CD4-positive, alpha-beta memory T cell (primary cell): ENCODE measurements at places on chromosomes 5 and 9. TPM values are rescaled to one million over a fixed set of nuclear protein-coding genes. Genes with fewer than 3 reads are reported as not detected.

- no peak overlapping the region for H3K4me3 ChIP-seq
- no peak overlapping the region for H3K27ac ChIP-seq
- DNase-seq: no peak
- H3K4me1 ChIP-seq: no peaks in the 10 kb centered on the region
- no peaks in the 10 kb centered on the region for H3K36me3 ChIP-seq
Observed at GRCh38 chr5:105745111-105745510, 1925.6 kb downstream of the EFNA5 start.

DNA sequence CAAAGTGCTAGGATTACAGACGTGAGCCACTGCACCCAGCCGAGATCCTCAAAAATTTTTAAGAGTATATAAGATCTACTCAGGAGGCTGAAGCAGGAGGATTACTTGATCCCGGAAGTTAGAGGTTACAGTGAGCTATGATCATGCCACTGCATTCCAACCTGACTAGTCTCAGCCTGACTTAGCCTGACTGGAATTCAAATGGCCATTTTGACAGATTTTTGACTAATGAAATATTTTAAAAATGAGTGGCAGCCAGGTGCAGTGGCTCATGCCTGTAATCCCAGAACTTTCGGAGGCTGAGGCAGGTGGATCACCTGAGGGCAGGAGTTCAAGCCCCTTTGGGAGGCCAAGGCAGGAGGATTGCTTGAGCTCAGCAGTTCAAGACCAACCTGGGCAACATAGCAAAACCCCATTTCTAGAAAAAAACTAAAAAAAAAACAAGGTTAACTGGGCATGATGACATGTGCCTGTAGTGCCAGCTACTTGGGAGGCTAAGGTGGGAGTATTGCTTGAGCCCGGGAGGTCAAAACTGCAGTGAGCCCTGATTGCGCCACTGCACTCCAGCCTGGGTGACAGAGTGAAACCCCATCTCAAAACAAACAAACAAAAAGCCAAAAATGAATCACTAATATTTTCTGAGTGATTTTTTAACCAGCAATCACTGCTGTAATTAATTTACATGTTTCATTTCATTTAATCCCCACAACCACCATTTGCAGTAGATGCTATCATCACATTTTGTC lies 16.6 kb downstream of the ATOX1 start:
- no peak for DNase-seq
- H3K4me1 ChIP-seq: peaks cover 34% of the 10 kb centered on the region
- H3K36me3 ChIP-seq: no peaks in the 10 kb centered on the region

GRCh38 chr9:84945878-84946538 lies 276.5 kb downstream of the NTRK2 start:
- no peaks in the 10 kb centered on the region for H3K27me3 ChIP-seq
- no peak for DNase-seq
- H3K4me1 ChIP-seq: no peaks in the 10 kb centered on the region

DNA sequence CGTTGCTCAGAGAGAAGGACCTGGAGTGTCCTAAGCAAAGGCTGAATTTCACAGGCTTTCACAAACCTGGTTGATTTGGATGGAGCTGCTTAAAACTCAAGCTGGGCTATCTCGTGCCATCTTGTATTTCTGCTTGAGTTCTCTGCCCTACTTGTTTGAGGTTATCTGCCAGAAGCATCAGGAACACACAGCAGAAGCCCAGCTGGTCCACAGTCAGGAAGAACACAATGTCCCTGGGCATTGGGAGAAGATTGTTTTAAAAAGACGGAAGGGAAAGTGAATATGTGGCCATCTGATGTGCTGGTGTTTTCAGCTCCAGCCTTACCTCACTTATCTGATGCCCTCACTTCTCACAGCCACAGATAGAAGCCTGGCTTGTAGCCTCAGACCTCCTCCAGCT lies 32.9 kb upstream of the SLC36A1 start:
- H3K4me1 ChIP-seq: no peaks in the 10 kb centered on the region
- no peak overlapping the region for H3K27ac ChIP-seq
- H3K4me3 ChIP-seq: no peak overlapping the region

GRCh38 chr5:170466988-170467707 lies 36.7 kb upstream of the KCNIP1 start:
- H3K36me3 ChIP-seq: no peaks in the 10 kb centered on the region
- no peaks in the 10 kb centered on the region for H3K27me3 ChIP-seq
- no peak for DNase-seq
- no peak overlapping the region for H3K27ac ChIP-seq
- no peaks in the 10 kb centered on the region for H3K4me1 ChIP-seq

The BTNL8 gene
- total RNA-seq: not detected

The TMEM215 gene
- not detected for total RNA-seq

The NR5A1 gene
- not detected for total RNA-seq

The SLC36A3 gene
- total RNA-seq: not detected
